ENCODE measurements at places on chromosomes 1 and 21. TPM values are rescaled to one million over a fixed set of nuclear protein-coding genes. Genes with fewer than 3 reads are reported as not detected.
A peak's percentile ranks its signal among the peaks of the same experiment; 100 is the strongest.

DNA sequence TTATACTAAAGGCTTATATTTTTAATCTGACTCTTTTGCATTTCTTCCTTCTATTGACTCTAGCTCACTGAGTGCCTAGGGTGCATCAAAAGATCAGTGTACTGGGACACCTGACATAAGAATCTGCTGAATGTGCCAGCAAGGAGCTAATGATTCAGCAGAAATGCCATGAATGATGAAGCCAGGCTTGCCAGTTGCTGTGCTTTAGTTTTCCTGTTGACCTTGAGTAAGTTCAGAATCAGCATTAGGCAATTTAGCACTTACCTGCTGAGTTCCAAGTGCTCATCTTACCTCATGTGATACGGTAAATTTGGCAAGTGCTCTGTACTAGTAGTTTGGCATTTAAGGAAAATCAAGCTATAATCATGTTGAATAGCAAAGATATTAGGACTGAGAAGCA is 523.2 kb upstream of the B3GALT2 start:
- no peak for DNase-seq

DNA sequence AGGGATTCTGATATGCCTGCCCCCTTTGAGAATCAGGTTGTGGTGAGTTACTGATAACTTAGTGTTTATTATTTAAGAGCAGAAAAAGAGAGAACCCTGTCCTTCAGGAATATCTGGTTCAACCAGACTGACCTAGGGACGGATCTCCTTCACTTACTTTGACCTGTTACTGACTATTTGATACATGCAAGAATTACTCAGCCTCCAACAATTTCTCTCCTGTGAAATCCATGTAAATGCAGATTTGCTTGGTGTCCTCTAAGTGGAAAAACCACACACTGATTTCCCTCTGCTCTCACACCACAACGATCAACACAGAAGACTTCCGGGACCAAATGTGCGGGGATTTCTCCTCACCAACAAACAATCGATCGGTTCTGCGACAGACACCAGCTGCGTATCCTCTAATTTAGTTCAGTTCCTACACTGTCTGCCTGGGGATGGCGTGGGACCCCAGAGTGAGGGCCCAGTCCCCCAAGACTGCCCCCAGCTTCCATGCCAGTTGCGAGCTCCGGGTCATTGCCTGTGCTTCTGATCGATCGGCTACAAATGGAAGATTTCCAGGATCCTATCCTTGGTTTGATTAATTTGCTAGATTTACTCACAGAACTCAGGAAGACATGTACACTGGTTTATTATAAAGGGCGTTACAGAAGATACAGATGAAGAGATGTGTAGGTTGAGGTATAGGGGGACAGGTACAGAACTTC is 51.7 kb downstream of the BACE2 start:
- no peak for DNase-seq

DNA sequence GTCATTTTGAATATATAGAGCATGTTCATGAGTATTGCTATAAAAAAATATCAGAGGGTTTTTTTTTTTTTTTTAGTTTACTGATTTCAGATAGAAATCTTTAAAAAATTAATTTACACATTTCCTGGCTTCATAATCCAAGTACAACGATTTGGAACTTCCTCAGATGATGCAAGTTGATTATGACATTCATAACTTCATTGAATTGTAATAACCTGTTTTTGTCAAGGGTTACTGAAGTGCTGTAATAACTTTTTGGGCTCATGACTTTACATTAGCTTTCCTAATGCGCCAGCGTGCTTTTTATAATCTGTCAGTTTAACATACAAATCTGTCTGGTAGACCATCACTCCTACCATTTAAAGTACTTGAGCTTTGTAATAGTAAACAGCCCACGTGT is 81.3 kb downstream of the SASS6 start:
- DNase-seq, result no peak

- DNase-seq, result no peak
Measured at GRCh38 chr1:30610917-30611316, 112.5 kb downstream of the MATN1 start.

GRCh38 chr1:180507795-180508724 is 5.7 kb upstream of the ACBD6 start:
- DNase-seq, result no peak

- peak; percentile 35 for DNase-seq
Measured at GRCh38 chr1:232675260-232675659, 45.3 kb upstream of the SIPA1L2 start.

GRCh38 chr21:16522548-16522947 is 792.8 kb downstream of the USP25 start:
- DNase-seq, result no peak

DNA sequence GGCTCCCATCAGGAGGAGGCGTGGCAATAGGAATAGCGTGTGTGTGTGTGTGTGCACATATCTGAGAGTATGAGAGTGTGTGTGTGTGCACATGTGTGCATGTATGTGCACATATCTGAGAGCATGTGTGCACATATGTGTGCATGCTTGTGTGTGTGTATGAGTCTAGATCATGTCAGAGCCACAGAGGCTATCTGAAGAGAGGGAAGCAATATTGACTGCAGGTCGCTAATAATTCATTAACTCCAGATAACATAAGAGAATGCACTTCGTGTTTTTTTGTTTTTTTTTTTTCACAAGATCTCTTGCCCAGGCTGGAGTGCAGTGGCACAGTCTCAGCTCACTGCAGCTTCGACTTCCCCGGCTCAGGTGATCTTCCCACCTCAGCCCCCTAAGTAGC is 4.7 kb upstream of the SLC45A1 start:
- no peak for DNase-seq

DNA sequence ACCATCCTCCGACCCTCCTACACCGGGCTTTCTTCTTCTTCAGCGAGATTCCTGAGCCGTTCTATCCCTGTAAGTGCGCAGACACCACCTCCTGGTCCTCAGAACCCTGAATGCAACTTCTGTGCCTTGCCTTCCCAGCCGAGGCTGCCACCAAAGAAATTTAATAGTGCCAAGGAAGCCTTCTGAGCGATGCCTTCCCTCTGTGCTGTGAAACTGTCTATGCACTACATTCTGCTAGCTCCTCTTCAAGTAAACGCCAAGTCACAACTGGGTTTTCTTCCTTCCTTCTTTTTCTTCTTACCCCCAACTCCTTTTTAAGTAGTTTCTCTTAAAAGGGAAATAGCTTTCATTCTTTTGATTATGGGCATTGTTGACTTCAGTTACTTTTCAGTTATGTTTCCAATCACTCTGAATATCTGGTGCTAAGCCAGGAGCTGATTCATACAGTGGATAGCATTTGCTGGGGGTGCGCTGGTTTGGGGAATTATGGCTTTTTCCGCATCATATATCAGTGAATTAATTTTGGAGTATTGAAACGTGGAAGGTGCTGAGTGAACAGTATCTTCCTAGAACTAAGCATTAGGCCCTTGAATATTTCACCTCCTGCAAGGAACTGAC is 38.6 kb upstream of the GPR88 start:
- no peak for DNase-seq

Gene SLC37A1
- 25.5 TPM for total RNA-seq

Gene MTF1
- 7.9 TPM for total RNA-seq

Gene SLAMF8
- total RNA-seq, result 40.7 TPM

Gene SPATA46
- total RNA-seq, result not detected

Gene MIXL1
- not detected for total RNA-seq
